ENCODE measurements at places on chromosomes 1 and 21. TPM values are rescaled to one million over a fixed set of nuclear protein-coding genes. Genes with fewer than 3 reads are reported as not detected.

The DHRS3 gene
- 0.22 TPM for polyA plus RNA-seq

The TAF13 gene
- 60.1 TPM for polyA plus RNA-seq

The C1orf167 gene
- polyA plus RNA-seq = not detected

The LRRC53 gene
- polyA plus RNA-seq = not detected

The ATP1A2 gene
- polyA plus RNA-seq = 0.12 TPM

The RHBG gene
- polyA plus RNA-seq = not detected

The RNU11 gene
- polyA plus RNA-seq = not detected

The LCE6A gene
- not detected for polyA plus RNA-seq

The TDRKH gene
- polyA plus RNA-seq = 19.5 TPM

The TGFB2 gene
- 0.16 TPM for polyA plus RNA-seq

The COL11A1 gene
- polyA plus RNA-seq = 1.3 TPM

The PMF1 gene
- 98.7 TPM for polyA plus RNA-seq

The RXFP4 gene
- not detected for polyA plus RNA-seq

The EPS8L3 gene
- not detected for polyA plus RNA-seq

The KCNQ4 gene
- polyA plus RNA-seq = 0.86 TPM

The DDAH1 gene
- 42.7 TPM for polyA plus RNA-seq

The PLEKHA6 gene
- polyA plus RNA-seq = 25.5 TPM

The ZFYVE9 gene
- 21.6 TPM for polyA plus RNA-seq

The PFDN2 gene
- 193 TPM for polyA plus RNA-seq

The ICOSLG gene
- polyA plus RNA-seq = not detected

The LCE1B gene
- polyA plus RNA-seq = not detected

The CASQ1 gene
- not detected for polyA plus RNA-seq

The TSPEAR gene
- polyA plus RNA-seq = not detected

The ANKRD65 gene
- 0.28 TPM for polyA plus RNA-seq

The FAM72B gene
- 2.0 TPM for polyA plus RNA-seq

The DNAI4 gene
- polyA plus RNA-seq = 4.5 TPM

The LGR6 gene
- not detected for polyA plus RNA-seq

The CRYBG2 gene
- 0.18 TPM for polyA plus RNA-seq

The PROX1 gene
- 0.62 TPM for polyA plus RNA-seq

The OR2T35 gene
- not detected for polyA plus RNA-seq

The C1orf185 gene
- polyA plus RNA-seq = not detected
